ENCODE measurements at places on chromosomes 4 and X.

- DNase-seq: no peak
These were observed 13.9 kb upstream of the SCML2 start for GRCh38 chrX:18368402-18368801.

DNA sequence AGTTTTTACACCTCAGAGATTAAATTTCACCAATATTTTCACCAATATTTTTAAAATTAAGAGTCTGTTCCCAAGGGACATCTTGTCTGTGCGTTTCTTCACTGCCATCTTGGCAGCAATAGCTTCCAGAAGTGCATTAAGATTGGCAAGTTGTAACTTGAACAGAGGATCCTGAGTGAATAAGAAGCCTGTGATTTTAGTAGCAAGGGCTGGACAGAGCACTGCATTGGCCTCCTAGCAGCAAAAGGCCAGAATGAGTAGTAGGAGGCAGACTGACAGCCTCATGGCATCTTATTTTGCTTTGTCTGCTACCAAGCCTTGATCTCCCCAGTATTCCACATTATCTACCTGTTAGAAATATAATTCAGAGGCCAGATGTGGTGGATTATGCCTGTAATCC, 138.4 kb downstream of the CPE start:
- no peak for DNase-seq

DNA sequence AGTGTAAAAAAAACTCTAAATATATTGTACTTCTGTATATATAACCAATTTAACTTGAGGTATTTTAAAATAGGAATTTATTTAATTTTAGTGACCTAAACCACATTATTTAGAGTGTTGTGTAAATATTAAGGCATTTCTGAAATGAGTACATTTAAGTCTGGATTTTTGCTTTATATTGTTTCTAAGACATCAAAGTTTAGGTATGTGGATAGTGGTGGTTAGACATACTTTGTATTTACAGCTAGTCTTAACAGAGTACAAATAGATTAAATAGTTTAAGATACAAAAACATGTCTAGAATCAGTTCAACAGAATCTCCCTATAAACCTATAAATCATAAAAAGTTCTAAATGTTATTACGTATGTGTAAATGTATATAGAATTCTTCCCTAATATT, 588.5 kb downstream of the TRIML1 start:
- no peak for DNase-seq

- DNase-seq: no peak
These were observed 12.1 kb downstream of the PABPC4L start for GRCh38 chr4:134189480-134189879.

DNA sequence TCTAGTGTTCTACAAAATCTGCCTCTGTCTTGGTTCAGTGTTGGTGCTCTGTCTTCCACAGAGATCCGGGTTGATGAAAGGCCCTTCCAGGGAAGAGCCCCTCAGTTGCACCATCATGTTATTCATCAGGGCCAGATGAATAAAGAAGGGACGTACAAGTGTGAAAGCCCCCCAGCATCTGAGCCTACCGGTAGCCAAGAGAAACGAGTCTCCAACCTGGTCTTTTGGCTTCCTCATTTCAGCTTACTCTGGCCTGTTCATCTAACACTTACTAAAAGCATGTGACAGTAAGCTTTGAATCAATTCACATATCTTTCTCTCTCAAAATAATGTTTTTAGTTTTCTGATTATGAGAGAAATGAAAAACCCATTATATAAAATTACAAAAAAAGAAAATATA, 19.2 kb downstream of the MEPE start:
- no peak for DNase-seq

- no peak for DNase-seq
These were observed 66.2 kb downstream of the ASB9 start for GRCh38 chrX:15203694-15204093.

DNA sequence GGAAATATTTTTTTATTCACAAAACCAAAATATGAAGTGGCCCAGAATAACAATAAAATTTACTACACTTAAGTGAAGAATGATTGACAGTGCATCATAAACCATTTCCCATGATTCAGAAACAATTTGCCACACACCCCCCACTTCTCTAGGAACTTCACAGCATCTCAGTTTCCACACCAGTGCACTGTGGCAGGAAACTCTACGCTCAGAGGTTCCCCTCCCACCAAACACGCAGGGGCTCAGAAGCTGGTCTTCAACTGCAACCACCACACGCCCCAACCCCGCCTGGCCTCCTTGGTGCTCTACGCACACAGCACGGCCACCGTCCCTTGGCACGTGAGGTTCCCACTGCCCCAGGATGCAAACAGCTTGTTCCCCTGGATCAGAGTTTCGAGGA, 63.7 kb downstream of the ZFYVE28 start:
- no peak for DNase-seq

DNA sequence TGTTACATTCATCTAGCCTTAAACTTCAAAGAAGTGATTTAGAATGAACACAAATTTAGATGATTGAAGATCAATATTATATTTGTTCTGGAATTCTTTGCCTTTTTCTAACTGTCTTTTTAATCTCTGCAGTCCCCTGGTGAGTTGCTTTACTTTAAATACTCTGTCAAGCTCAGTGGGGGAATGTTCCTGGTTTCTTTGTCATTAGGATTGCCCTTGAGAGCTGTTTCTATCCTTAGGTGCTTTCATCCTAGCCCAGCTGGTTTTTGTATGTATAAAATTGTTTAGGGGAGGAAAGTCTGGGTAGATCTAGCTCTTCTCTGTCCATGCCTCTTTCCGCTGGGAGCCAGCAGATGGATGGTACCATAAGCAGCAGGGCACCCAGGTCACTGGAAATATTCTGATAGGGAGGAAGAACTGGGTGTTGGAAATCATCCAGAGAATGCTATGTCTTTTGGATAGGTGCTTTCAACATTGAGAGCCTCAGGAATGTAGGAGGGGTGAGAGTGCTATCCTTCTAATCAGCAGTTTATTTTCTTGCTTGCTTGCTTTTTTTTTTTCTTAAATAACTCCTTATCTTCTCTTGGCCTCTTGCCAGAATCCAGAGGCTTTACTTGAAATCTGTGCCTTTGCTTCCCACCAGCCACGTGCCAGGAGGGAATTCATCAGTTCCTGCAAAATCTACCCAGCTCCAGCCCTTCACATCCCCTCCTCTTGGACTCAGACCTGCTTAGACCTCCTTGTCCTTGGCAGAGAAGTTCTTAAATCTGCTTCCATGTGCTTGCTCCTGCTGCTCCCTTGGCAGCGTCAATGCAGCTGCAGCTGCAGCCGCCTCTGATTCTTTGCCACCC, 215.3 kb upstream of the ANXA3 start:
- DNase-seq: no peak
